ENCODE measurements at places on chromosomes 2 and 18.

- DNase-seq, result no peak
These were observed 129.7 kb downstream of the TGIF1 start for GRCh38 chr18:3579701-3580100.

DNA sequence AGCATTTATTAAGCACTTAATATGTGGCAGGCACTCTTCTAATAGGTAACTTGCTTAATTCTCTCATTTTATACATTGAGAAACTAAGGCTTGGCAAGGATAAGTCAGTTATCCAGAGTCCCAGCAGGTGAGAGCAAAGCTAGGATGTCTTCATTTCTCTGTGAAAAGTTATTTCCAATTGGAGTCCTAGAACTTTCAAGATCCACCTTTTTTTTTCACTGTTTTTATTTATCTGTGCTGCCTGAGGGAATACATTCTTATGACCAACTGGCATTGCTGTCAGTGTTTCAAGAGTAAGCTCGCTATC is 56.2 kb upstream of the ETAA1 start:
- no peak for DNase-seq

DNA sequence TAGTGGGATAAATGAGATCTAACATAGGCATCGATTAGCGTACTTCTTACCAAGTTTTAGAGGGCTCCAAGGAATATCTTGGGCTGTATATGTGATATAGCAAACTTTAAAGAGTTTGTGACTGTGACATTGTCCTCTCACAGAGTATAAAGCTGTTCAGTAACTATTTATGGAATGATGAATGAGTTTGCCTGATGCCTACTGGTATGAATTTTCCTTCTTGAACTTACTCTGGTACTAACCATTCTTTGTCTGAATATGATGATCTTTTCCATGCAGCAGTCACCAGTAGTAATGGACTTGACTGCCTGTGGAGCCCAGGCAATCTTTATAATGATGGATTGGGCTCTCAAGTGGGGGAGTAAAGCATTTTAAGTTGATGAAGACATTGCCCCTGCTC is 120.5 kb downstream of the PARD3B start:
- DNase-seq, result no peak

DNA sequence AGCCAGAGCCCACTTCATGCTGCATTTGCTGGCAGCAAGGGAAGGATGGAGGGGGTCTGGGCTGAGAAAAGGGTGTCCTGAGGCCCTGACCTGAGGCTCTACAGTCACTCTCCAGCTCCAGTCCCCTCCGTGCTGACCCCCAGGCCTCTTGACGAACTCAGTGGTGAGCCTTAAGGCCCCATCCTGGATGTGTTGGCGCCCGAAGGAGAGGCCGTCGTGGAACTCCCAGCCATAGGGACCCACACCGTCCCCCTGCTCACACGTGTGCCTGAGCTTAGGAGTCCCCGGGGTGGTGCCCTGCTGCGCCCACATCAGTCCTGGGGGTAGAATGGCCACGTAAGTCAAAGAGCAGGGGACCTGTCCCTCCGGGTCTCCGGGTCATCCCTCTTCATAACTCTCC is 776 bp downstream of the MOGS start:
- no peak for DNase-seq

GRCh38 chr2:84807063-84807485 is 73.8 kb downstream of the TRABD2A start:
- no peak for DNase-seq

- DNase-seq, result no peak
These were observed 65.7 kb upstream of the CNGA3 start for GRCh38 chr2:98280376-98281102.

DNA sequence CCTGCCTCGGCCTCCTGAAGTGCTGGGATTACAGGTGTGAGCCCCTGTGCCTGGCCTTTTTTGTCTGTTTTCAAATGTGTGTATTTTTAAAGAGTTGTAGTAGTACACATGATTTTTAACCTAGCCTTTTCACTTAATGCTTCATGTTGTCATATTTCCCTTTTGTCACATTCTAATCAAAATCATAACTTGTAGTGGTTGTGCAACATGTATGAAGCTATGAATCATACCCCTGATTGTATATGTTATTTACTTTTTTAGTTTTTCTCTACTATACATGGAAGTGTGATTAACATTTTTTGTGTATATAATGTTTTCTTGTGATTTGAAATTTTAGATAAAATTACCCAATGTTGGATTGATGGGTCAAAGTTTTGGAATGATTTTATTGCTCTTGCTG is 8.5 kb downstream of the GEN1 start:
- DNase-seq, result no peak

- DNase-seq, result no peak
These were observed 109.0 kb downstream of the CERS6 start for GRCh38 chr2:168565112-168565511.

- no peak for DNase-seq
These were observed 109.9 kb upstream of the MAP4K3 start for GRCh38 chr2:39546937-39547336.

GRCh38 chr2:136363900-136364299 is 246.0 kb upstream of the CXCR4 start:
- DNase-seq, result no peak

DNA sequence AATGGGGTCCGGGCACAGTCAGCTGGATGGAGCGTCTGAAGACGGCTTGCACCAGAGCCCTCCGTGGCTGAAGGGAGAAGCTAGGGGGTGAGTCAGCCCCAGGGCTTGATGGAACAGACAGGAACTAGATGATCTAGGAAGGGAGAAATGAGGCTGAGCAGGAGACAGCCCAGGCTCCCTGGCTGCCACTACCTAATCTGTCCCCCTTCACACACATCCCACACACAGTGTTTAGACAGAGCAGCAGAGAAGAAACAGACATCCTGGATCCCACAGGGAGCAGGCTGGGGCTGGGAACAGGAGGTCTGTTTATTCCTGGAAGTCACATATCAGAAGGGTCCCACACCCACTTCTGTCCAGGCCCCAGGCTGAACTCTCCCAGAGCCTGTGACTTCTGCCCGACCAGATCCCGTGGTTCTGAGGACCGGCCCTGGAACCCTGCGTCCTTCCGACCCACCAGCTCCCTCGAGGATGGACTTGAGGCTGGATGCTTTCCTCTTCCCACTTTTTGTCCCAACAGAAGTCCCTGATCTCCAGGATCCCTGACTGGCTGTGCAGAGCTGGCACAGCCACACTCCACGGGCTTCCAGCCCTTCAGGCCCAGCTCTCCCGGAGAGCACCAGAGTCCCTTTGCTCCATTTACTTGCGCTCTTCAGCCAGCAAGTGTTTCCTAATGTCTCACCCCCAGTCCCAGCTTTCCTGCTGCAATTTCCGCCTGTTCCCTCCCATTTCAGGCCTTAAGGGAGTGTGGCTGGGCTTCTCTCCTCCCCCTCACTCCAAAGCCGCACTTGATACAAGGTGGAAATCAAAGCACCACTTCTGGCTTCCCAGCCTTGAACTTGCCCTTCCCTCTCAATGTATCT is 1.5 kb upstream of the GPBAR1 start:
- DNase-seq, result no peak

GRCh38 chr2:108193251-108193650 is 46.5 kb upstream of the SULT1C3 start:
- DNase-seq, result no peak

DNA sequence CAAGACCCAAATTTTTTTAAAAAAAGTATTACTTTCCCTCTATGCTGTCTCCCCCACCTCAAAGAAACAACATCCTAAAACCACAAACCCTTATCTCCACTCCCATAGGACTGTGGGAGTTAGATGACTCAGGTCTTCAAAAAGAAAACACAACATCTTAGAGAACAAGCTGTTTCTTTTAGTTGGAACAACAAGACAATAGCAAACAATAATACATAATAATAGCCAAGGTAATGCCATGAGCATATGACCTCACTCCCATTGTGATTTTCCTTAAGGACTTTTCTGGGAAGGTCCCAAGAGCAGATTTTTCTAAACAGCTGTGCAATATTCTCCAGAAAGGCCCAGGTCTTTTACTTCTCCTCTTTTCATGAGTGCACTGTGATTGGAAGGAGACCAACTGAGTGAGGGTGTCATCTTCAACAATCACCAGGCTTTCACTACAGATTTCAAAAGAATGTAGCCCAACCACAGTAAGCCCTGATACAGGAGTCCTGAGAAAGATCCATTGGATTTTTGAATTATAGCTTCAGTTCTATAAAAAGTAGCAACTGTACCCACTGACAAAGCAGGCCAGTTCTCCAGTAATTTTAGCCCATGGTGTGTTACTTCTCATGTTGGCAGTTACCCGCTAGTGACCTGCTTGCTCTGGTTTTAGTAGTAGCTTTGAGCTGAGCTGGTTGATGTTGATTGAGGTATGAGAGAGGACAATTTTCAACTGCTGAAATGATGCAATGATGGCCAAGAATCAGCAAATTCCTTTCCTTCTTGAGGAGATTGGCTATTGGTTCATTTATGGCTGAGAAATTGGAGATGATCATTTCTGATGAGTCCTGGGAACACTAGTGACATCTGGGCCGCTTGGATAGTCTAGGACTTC is 144.5 kb upstream of the TCF4 start:
- no peak for DNase-seq

DNA sequence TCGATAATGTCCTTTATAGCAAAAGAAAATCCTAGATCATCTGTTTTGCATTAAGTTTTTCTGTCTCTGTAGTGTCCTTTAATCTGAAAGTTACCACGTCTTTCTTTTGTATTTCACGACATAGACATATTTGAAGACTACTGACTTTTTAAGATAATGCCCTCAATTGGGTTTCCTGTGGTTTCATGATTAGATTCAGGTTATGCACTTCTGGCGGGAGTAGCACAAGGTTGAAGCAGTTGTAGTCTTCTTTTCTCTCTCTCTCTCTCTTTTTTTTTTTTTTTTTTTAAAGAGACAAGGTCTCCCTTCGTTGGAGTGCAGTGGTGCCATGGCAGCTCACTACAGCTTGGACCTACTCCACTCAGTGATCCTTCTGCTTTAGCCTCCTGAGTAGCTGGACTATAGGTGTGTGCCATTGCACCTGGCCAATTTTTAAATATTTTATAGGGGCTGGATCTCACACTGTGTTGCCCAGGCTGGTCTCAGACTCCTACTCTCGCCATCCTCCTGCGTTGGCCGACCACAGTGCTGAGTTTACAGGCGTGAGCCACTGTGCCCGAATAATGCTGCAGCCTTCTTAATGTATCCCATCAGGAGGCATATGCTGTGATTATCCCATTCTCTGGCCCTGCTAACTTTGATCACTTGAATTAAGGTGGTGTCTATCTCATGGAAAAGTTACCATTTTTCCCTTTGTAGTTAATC is 3.9 kb downstream of the INPP4A start:
- DNase-seq, result no peak

- DNase-seq, result no peak
These were observed 258.9 kb upstream of the OSR1 start for GRCh38 chr2:19617257-19617848.

DNA sequence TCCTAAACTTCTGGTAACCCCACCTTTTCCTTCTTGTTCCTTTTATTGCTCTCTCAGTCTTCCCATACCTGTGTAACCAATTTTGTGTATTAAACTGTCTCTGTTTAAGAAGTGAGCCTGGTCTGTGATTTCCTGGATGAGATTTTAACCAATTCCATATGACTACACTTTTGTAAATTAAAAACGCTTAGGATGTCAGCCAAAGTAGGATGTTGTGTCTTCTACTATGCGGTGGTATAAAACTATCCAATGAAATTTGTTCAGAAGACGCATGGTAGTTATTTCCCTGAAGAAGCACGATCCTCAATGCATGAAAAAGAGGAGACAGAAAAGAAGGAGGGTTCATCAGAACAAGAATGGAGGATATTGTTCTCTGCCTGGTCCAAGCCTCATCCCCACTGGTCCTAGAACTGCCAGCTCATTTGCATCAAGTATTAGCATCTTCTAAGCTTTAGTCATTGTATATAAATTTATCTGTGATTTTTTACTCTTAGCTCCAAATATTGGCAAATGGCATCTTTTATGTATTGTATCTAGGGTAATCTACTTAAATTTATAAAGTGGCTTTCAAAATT is 127.4 kb downstream of the TGIF1 start:
- DNase-seq, result no peak

- DNase-seq, result no peak
These were observed 99.6 kb upstream of the MGAT5 start for GRCh38 chr2:134154246-134154645.

DNA sequence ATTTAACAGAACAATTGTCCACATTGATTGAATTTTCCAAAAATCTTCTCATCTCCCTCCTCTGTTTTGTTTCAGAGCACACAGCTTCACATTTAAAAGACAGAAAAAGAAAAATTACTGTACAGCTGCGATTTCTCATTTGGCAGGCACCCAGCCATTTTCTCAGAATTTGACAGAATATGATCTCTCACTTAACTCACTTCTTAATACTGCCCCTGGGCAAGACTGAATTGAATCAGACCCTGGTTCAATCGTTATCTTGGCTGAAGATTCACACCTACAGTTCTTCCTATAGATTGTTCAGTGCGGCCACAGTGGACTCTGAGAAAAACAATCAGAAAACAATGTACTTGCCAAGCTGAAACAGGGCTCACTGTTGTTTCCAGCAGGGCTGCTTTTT is 90.2 kb upstream of the LHCGR start:
- no peak for DNase-seq

DNA sequence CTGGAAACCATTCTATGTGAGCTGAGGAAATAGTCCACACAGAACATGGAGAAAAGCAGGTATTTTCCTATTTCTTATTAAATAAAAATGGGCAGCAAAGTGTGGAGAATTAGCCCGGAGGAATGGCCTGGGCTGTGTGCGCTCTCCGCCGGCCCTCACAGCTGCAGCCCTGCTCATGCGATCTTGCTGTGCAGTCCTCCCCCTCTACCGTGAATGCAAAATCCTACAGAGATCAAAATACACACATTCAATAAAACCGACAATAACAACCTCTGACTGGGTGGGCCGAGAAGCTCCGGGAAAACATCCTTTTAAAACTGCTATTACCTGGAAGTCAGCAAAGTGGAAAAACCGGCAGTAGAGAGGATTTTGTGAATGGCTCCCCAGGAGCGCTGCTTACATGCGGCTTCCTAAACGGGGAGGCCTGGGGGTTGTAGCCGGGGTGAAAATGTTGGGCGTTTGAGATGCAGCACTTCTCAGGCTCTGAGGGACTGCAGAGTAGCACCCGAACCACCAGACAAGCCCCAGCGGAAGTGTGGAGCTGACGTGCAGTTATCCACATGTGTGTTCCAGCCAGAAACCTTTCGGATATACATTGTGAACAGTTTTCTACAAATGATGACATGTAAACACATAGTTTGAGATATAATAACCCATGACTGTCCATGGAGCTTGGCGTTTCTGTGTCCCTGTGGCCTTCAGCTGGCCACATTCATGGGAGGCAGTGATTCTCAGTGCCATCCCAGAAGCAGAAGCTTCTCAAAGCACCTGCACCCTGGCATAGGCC is 94.2 kb upstream of the ALKAL2 start:
- no peak for DNase-seq

- no peak for DNase-seq
These were observed 142.0 kb upstream of the SPOPL start for GRCh38 chr2:138359532-138359931.

Measured in stimulated activated CD4-positive, alpha-beta T cell treated with anti-CD3 and anti-CD28 coated beads, Interleukin-12 subunit alpha, Interleukin-12 subunit beta, amount 100 ng/mL, for 4 hours (primary cell).